Activated CD4-positive, alpha-beta T cell treated with anti-CD3 and anti-CD28 coated beads, Interleukin-10, Interleukin-2, amounts not matched to agents 100 ng/mL and 50 ng/mL, durations not matched to agents 16 hours and 8 hours (primary cell): ENCODE measurements at places on chromosomes 5 and 9.

- no peak for DNase-seq
Observed at GRCh38 chr9:138121438-138122050, 244.0 kb downstream of the CACNA1B start.

GRCh38 chr5:71652803-71653543, 65.8 kb downstream of the MCCC2 start:
- DNase-seq, result no peak

GRCh38 chr5:79875230-79875629, 115.8 kb downstream of the MTX3 start:
- DNase-seq, result no peak

DNA sequence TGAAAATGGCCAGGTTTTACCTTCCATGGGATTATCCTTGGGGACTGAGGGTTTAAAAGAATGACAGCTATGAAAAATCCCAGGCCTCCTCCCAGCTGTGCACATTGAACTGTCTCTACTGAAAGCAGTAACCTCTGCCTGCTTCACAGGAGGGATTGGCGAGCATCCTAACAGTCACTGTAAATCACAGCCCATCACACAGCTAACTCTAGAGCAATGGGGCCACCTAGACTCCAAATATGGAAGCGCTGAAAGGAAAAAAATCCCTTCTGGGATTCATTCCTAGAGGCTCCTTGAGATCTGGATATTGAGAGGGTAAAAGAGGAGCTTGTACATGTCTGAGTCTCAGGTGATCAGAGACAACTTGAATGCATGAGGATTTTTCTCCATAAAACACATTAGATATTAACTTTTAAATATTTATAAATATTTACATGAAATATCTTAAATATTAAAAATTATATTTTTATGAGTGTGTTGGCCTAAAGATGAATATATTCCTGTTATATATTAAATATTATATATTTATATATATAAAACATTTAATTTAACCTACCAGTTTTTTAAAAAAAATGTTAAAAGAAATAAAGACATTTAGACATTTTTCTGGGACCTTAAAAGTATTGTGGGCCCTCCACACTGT, 133.8 kb upstream of the SLC24A2 start:
- DNase-seq, result peak; percentile 15

DNA sequence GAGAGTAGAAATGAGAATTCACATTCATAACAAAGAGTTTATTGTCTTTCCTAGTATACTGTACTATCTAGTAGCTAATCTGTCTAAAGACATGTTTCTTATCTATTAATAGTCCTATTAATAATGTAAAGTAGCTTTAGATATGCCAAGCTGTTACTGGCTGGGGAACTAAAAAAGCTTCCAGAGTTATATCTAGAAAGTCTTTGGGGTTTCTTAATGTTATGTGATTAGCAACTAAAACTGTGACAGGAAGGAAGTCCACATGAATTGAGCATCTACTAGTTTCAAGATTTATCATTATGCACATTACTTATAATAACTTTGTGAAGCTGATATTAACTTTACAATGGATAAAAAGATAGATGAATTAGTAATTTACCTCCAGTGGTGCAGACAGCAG, 122.7 kb upstream of the CDKN2B start:
- peak; percentile 13 for DNase-seq

DNA sequence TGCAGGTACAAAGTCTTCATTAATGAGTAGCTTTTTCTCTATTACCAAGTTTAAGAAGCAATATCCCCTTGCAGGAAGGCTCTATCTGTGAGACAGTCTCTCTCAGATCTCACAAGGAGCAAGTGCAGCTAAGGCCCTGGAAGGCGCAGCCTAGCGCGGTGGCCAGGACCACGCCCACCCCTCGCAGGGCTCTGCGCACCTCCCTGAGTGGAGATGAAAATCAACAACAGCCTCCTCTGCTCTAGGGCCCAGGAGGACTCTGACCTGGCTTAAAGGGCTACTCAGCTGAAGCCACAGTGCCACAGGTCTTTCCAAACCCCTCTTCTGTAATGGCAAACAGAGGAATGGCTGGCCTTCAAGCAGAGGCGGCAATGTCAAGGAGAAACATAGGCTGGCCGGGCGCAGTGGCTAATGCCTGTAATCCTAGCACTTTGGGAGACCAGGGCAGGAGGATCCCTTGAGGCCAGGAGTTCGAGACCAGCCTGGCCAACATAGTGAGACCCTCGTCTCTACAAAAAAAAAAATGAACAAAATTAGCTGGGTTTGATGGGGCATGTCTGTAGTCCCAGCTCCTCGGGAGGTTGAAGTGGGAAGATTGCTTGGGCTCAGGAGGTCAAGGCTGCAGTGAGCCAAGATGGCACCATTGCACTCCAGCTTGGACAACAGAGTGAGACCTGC, 11.9 kb downstream of the SEC16A start:
- no peak for DNase-seq

DNA sequence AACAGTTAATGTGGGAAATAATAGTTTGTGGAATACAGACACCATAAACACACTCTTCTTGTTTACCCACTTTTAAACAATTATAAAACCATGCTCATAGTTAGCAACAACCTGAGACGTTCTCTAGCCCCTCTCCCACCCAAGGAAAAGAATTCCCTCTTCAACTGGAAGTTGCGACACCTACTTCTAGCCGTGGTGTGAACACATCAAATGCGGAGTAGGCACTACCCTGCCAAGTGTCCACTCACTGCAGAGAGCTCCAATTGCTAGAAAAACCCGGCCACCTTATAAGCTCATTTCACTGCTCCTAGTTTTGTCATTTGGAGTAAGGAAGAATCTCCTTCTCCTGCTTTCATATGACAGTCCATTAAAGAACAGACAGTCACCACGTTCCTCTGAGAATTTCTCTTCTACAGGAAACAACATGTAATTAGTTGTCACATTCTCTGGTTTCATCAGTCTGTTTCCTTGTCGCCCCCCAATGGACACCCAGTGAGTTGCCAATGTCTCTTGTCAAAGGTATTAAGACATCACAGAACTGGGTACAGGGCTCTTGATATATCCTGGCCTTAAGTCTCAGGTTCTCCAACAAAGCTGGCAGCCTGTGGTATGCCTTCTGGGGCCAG, 47.3 kb downstream of the PRLR start:
- peak; percentile 56 for DNase-seq

DNA sequence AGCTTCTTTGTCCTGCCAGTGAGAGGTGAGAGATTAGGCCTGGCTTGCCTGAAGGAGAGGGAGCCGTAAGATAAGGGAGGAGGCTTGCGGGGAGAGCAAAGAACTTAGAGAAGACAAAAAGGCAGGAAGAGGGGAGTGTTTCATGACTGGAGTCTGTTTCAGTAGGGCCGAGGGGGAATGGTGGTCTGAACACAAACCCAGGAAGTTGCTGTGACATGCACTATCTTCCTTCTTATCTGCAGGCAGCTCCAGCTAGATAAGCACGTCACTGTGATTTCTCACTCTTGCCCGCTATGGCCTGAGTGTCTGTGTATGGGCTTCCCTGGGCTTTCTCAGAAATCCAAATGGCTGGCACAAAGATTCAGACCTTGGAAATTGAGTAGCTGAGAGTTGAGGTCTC, 307.5 kb upstream of the CLINT1 start:
- no peak for DNase-seq

DNA sequence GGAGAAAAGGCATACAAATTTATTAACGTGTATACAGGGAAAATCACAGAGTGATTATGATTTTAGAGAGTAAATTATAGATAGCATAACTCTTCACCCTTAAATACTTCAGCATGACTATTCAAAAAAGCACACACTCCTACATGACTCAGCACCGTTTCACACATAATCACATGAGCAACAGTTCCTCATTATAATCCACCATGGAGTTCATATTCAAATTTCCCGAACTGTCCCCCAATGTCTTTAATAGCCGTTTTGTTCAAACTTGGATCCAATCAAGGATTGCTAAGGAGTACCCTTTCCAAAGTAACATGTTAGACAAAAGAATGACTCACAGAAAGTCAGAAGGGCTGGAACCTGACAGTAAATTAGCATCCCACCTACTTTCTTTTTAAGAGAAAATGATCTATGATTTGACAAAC, 32.1 kb downstream of the RAPGEF1 start:
- peak; percentile 43 for DNase-seq

- peak; percentile 56 for DNase-seq
Observed at GRCh38 chr5:139474890-139475791, 4.3 kb downstream of the SMIM33 start.

GRCh38 chr9:105401651-105402050, 46.2 kb upstream of the FSD1L start:
- no peak for DNase-seq

DNA sequence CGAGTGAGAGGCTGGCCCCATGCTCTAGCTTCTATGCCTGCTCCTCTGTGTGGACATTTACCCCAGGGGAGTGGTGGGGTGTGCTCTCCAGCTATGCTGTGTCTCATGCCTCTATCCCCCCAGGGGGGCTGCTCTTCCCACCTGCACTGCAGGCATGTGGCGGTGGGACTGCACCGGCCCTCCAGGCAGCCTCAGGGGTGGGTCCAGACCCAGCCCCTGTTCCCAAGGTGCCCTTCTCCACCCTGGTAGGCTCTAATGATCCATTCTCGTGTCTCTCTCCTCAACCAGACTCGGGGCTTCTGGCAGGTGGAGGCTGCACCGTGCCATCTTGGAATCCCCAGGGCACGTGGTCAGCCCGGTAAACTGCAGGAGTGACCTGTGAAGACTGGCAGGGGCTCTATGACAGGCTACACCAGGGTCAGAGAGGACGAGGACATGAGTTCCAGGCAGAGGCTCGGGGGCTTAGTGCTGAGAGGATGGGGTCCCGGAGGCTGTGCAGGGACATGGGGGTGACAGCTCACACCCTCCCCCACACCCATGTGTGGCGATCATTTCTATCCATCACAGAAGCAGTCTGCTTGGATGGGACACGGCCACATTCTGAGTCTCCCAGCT, 22.7 kb upstream of the COL5A1 start:
- no peak for DNase-seq

DNA sequence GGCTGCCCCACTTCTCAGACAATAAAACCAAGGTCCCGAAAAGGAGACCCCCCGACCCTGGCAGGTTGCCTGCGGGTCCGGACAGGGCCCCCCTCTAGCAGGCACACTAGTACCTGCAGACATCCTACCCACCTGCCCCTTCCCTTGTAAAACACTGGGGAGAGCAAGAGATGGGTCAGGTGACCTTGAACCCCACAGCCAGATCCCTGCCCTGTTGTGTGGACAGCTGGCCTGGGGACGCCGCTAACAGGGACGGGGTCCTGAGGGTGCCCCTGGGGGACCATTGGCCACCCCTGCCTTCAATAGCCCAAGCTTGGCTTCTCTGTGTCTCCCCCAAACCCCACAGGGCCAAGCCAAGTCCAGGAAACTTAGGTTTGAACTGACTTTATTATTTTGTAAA, 45.0 kb upstream of the UBAC1 start:
- no peak for DNase-seq

- no peak for DNase-seq
Observed at GRCh38 chr5:148499452-148499851, 115.7 kb downstream of the FBXO38 start.

DNA sequence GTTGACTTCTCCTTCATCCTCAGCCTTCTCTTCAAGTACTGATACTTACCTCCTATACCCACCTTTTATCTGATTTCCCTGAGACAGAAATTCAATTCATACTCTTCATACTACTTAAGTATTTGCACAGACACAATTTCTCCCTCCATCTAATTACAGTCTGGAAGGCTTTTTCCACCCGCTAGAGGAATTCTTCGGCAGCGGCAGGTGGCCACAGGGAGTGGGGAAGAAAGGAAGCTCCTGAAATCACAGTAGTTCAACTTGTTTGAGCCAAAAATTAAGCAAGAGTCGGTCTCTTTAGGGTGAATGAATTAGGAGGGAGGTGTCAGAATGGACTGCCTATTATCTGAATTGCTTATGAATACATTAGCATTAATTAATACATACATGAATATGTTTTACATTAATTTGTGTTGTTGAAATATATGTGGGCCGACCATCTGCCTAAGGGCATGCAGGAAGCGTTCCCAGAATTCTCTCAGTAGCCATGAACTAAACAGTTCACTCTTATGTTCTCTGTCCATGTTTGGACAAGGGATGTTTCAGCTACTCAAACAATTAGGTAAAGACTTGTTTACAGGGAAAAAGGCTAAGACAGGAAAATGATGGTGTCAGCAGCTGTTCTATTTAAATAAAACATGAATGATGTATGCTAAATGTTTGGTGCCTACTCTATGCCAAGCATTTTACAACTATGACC, 101.4 kb upstream of the SMARCA2 start:
- no peak for DNase-seq

DNA sequence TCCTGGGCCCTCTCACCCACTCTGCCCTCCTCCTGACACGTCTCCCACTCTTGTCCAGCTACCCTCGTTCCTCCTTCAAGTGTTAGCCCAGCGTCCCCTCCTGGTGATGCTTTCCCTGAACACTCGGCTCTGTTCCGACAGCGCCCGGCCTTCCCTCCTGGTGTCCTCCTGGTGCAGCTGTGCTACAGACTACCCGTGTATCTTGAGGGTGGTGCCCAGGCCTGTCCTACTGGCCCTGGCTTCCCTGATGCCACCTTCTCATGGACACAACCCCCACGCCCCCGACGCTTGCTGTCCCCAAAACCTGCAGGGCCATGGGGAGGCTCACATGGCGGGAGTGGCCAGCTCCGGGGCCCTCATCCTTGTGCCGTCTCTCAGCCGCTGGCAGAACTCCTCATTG, 21.4 kb upstream of the SCGB3A1 start:
- DNase-seq, result no peak

DNA sequence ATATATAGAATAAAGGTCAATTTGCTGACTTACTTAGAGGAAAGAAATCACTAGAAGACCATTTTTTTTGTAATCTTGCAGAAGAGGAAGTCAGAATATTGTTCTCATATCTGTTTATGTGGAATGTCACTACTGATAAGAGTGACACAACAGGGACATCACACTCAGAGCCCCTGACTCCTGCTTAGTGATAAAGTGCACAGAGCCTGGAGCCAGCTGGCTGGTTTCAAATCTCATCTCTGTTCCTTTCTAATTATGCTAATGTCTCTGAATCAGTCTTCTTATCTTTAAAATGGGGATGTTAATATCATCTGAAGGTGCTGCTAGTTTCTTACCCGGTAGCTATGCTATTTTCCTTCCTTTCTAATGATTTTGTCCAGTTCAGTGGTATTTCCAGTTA, 58.6 kb upstream of the LIFR start:
- DNase-seq, result no peak

- peak; percentile 4 for DNase-seq
Observed at GRCh38 chr9:94056442-94056974, 27.8 kb upstream of the PTPDC1 start.

GRCh38 chr9:126061575-126061974, 265.1 kb upstream of the MVB12B start:
- no peak for DNase-seq

GRCh38 chr5:128432913-128433440, 105.1 kb downstream of the FBN2 start:
- no peak for DNase-seq

GRCh38 chr5:60077292-60077691, 183.8 kb upstream of the PDE4D start:
- no peak for DNase-seq

DNA sequence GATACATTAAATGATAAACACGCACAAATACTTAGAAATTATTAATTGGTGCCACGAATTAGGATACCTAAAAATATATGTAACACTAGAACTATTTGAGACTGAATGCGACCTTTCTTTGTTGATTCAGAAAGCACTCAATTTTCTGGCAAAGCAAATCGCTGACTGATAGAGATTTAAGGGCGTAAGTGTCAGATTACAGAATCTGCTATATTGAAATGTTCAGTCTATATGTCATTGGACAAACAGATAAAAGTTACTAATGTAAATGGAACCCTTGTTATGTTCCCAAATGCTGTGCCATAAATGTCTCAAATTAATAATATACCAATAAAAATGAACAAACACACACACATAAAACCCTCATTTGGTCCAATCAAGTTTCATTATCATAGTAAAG, 137.9 kb downstream of the MPDZ start:
- no peak for DNase-seq

- no peak for DNase-seq
Observed at GRCh38 chr5:30890377-30890776, 303.1 kb upstream of the CDH6 start.
